ENCODE measurements at places on chromosomes 13 and 19.

GRCh38 chr19:38919837-38920601 is 8.0 kb upstream of the CCER2 start:
- no peak for DNase-seq

GRCh38 chr13:102017248-102017647 is 384.6 kb downstream of the FGF14 start:
- DNase-seq, result no peak

- DNase-seq, result no peak
Observed at GRCh38 chr19:11451871-11452619, 16.6 kb downstream of the PRKCSH start.

DNA sequence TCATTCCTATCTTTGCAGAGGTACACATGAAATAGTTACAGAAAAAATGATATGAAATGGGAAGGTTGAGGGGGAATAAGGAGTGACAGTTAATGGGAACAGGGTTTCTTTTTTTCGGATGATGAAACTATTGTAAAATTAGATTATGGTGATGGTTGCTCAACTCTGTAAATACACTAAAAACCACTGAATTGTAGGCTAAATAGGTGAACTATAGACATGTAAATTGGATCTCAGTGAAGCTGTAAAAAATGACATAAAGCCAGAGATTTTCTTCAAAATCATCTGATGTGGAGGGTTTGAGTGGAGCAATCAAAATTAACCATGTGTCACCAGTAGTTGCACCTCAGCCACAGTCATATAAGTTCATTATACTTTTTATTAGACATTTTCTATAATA is 6.6 kb upstream of the FLT3 start:
- no peak for DNase-seq

DNA sequence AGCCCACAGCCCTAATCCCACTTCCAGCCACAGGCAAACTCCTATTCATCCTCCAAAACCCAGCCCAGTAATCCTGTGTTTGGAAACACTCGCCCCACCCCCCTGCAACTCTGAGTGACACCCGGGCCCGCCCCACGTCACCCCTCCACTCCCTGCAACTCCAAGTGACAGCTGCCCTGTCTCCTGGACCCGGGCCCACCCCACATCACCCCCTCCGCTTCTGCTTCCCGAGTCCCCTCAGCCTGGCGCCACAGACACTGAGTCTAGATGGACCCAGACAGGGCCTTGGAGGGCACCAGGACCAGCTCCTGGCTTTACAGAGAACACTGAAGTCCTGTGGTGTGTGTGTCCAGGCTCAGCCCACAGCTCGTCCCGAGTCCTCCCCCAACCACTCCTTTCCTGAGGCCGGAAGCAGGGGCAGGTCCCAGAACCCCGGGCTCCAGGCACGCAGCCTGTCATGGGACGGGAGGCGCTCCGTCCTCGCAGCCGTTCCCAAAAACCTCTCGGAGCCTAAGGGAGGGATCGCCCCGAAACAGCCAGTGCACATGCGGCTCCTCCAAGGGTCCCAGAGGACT is 7.7 kb downstream of the REXO1 start:
- DNase-seq, result no peak

DNA sequence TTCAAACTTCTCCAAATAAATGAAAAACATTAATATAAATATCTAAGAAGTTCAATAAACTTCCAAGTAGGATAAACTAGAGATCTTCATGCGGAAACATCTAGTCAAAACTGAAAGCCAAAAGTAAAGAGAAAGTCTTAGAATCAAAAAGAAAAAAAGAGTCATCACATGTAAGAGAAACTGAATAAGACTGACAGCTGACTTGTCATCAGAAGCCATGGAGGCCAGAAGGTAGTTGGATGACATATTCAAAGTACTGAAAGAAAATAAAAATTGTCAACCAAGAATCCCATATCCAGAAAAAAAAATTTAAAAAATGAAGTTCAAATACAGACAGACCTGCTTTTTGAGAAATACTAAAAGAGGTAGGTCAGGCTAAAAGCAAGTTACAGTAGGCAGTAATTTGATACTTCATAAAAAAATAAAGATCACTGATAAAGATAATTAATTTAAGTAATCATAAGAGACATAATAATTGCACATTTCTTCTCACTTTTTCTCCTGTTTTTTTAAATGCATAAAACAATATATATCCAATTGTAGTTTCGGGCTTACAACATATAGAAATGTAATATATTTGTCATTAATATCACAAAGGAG is 327.6 kb upstream of the PCDH9 start:
- no peak for DNase-seq

DNA sequence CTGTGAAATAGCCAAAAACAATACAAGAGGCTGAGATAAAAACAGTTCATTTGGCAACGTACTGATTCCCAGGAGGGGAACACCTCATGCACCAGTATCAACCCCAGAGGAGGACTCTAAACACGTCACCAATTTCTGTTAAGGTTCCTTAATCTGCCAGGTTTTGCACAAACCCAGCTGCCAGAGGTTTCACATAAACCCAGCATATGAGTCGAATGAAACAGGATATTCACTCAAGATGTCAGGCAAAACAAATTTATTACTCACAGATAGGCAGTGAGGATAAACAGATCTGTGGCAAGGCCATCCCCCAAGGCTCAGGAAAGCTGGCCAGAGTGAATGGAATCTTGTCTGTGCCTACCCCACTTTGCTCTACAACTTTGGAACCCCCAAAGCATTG is 210.9 kb downstream of the GPC5 start:
- DNase-seq, result no peak

DNA sequence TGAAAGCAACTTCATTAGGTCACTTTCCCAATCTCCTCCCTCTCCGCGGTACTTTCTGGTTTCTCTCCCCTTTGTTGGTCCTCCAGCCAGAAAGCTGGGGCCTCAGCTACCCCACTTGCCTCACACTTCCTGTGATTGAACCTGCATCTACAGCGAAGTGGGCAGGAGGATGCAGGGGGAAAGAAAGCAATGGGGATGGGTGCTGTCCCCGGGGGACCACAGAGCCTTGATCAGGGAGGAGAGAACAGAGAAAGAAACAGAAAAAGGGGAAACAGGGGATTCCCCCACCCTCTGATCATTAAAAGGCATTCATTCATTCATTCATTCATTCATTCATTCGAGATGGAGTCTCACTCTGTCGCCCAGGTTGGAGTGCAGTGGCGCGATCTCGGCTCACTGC is 74.2 kb downstream of the TRPM4 start:
- DNase-seq, result no peak

- DNase-seq, result peak; percentile 18
Observed at GRCh38 chr13:98839856-98840769, 87.6 kb upstream of the SLC15A1 start.

GRCh38 chr19:4711211-4711610 is 12.4 kb downstream of the DPP9 start:
- DNase-seq, result no peak

DNA sequence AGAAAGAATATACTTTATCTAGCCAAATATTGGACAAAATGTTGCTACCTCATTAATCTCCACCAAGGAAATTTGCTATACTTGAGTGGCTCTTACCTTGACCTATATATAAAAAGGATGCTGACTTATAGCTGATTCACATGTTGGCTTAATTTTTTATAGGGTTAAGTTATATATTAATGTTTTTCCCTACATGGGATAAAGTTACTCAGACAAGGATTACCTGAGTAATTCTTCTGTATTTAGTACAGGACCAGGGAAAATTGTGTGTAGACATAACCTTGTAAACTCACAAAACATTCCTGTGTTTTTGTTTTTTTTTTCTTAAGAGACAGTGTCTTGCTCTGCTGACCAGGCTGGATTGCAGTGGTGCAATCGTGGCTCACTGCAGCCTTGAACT is 30.6 kb upstream of the SOHLH2 start:
- no peak for DNase-seq

DNA sequence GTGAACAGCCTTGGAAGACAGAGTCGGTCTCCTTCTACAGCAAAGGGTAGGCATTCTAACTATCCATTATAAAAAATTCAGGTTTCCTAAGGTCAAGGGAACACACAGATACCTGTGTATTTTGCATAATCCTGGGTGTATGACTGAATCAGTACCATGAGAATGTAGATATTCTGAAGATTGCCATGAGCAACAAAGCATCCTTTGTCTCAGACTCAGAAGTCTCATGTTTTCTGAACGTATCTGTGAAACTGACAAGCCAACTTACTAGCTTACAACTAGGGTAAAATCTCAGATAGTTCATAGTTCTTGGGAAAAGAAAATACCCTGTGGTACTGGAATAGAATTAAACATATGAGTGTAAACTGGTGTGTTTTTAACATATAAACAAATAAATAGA is 6.5 kb downstream of the ZNF566 start:
- DNase-seq, result no peak

DNA sequence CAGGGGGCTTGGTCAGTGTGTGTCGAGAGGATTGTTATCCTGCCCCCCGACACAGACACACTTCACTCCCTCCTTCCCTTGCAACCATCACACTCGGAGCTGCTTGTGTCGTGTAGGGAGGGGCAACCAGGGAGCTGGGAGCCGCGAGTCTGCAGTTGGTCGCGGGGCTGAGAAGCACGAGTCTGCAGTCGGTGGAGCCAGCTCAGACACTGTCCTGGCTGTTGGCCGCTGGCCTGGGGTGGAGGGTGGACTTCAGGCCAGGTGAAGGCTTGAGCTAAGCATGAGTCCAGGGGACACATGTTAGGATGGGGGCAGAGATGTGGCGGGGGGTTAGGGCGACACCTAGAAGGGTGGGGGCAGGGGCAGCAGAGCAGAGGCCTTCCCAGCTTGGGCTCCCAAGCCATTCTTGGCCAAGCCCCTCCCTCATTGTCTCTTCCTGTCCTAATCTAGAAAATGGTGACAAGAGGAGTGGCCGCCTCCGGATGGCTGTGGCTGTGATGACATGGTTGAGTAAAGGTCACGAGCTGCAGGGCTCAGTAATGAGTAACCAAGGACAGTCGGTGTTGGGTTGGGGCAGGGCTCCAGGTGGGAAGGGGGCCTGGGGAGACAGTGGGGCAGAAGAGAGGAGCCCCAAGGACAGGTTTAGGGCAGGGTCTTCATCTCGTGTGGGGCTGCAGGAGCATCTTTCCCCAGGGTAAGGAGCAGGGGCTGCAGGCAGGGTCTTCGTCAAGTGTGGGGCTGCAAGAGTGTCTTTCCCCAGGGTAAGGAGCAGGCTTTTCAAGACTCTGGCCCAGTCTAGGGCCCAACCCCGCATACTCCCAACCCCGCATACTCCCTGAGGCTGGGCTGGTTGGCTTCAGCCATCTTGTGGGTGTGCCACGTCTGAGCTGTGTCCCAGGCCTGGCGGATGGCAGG is 8.6 kb downstream of the PPP5C start:
- no peak for DNase-seq

DNA sequence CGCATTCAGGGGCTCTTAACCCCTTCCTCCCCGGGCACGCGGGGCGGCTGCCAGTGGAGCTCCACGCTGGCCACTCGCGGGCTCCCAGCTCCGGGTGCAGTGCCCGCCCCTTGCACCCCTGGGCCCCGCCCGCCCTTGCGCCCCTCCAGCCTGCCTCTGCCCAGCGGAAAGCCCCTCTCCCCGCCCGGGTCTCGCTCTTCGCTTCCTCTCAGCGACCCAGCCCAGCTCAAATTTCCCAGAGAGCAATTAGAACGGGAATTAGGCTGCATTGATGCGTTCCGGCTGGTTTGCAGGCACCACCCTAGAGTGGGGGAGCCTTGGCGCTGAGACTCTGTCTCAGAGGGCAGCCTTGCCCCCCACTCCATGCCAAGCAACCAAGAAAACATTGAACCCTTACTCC is 1.8 kb upstream of the GSX1 start:
- DNase-seq, result no peak

DNA sequence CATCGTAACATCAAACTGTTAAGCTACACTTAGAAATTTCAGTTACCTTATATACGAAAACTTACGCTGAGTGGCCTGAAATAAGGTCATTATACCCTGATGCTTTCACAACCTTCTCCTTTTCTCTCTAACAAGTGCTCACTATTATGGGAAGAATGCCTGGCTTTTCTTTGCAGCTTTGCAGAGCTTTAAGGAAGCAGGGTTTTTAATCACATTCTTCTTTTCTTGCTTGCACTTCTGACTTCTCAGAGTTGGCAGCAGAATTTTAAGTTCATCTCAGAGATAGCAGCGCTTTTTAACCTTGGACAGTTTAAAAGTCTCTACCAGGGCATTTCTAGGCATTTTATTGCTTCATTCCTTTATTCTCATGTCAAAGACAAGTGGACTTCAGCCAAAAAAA is 285.1 kb downstream of the SPRY2 start:
- no peak for DNase-seq

DNA sequence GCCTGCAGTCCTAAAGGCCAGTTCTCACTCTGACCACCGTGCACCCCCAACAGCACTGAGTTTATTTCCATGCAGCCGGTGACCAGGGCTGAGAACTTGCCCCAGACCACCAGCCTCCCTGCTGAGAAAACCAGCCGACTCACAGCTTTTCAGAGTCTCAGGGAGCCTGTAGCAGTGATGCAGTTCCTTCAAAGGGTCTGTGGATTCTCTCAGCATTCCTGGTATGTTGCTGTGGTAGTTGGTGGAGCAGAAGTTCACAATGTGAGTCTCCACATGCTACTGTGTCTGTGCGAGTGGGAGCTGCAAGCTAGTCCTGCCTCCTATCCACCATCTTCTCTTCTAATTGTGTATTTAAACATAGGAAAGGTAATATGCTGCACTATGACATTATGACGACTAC is 254.9 kb upstream of the KLF12 start:
- no peak for DNase-seq

GRCh38 chr19:29576046-29576606 is 30.0 kb upstream of the POP4 start:
- no peak for DNase-seq

DNA sequence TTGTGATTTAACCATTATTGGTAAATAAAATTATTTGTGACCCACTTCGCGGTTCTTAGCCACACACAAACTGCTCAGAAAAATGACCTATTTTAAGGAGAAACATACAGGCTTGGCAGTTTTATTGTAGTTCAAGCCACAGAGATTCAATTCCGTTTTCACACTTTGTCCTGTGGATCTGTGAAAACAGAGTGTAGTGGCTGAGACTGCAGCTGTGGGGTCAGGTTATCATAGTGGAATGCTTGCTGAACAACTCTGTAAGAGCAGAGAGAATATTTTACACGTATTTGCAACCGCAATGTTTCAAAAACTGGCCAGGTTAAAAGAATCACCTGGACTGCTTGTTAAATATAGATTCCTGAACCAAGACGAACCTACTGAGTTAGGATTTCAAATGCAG is 292.5 kb downstream of the GPC5 start:
- no peak for DNase-seq

- DNase-seq, result no peak
Observed at GRCh38 chr13:63381078-63381859, 1965.6 kb upstream of the PCDH20 start.

DNA sequence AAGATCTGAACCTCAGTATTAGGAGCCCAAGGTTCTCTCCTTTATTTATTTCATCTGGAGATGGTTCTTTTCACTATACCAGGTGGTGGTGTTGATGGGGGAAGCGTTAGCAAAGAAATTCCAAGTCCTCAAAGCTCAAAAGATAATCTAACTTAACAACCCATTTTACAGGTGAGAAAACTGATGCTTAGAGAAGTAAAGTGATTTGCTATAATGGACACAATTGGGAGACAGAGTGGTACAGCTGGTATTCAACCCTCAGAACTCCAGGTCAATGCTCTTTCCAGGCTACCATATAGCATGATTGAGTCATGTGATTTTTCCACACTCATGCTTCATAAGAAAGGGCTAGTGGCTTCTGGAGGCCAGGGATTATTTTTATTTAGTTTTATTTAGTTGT is 25.0 kb upstream of the URAD start:
- no peak for DNase-seq
